ENCODE measurements at places on chromosomes 6 and 20.

DNA sequence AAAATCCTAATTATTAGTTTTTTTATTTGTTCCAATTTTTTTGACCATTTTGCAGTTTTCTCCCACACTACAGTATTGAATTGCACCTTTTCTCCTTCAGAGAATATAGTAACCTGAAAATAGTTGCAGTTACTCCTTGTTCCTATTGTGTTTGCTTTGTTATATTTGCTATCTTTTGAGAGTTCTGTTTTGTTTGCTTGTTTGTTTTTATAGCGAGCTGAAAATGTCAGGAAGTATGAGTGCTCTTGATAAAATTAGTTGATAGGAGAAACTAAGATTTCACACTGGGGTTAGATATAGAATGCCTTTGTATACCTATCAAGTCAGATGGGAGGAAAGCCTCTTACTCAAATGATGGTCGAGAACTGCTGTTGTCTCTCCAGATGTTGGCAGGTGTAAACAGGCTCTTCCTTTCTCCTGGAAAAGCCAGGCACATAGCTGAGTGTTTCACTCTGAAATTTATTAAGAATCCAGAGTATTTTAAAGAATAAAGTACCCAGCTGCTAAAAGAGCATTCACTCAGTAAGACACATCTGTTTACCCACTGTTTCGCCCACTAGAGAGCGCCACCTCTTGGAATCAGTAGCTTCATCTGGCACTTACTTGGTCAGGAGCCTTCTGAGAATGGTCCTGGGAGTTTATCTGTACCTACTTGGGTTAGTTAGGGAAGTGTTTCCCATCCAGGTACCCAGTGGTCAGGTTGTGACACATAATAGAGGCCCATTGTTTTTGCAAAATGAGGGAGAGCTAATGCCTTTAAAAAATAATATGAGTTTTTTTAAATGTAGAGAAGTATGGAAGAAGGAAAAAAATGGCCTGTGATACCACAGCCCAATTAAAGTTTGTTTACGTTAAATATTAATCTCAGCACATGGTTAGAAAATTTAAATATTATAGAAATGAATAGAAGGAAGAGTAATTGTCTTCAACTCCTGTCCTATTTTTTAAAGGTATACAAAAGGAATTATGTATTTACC is 11.2 kb downstream of the NT5DC1 start:
- DNase-seq: peak; percentile 61

DNA sequence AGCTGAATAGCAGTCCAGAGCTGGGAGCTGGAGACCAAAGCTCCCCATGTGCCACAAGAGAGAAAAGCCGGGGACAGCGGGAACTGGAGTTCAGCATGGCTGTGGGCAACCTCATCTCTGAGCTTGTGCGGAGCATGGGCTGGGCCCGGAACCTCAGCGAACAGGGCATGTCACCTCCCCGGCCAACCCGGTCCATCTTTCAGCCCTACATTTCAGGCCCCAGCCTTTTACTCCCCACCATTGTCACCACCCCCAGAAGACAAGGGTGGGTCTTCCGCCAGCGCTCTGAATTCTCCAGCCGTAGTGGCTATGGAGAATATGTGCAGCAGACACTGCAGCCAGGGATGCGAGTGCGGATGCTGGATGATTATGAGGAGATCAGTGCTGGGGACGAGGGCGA is 4.0 kb downstream of the CUL9 start:
- no peak for DNase-seq

DNA sequence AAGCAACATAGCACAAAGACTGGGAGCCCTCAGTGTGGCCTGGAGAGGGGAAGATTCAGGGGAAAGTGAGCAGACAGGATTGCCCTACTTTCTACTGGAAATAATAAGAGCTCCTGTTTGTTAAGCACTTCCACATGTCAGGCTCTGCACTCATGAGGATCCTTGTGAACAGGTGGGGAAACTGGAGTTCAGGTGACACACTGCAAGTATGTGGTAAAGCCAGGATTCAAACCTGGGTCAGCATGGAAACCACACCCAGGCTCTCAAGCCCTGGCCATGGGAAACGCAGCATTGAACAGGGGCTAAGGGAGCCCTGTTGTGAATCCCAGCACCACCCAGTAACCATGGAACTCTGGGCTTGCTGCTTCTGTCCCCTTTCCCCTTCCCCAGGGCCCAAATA is 42.8 kb upstream of the ID1 start:
- DNase-seq: no peak

- DNase-seq: no peak
Observed at GRCh38 chr6:136011475-136011874, 160.0 kb downstream of the PDE7B start.

- DNase-seq: no peak
Observed at GRCh38 chr6:136811272-136811671, 11.1 kb upstream of the PEX7 start.

DNA sequence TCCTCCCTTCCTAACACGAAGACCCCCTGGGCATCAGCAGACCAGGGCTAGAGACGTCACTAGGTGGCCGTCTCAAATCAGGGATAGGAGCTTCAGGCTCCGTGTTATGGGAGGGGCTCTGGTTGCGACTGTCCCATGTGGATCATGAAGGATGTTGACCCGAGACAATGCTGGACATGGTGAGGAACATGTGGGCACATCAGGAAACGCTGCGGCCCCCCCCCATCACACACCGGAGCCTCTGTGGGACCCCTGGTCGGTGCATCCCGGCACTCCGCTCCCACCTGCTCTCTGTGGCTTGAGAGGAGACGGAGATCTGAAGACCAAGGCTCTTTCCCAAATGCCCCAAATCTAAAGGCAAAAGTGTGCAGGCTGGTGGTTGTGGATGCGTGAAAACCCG is 54.2 kb downstream of the DACT2 start:
- no peak for DNase-seq

- DNase-seq: no peak
Observed at GRCh38 chr6:167137081-167137480, 14.2 kb downstream of the CCR6 start.

DNA sequence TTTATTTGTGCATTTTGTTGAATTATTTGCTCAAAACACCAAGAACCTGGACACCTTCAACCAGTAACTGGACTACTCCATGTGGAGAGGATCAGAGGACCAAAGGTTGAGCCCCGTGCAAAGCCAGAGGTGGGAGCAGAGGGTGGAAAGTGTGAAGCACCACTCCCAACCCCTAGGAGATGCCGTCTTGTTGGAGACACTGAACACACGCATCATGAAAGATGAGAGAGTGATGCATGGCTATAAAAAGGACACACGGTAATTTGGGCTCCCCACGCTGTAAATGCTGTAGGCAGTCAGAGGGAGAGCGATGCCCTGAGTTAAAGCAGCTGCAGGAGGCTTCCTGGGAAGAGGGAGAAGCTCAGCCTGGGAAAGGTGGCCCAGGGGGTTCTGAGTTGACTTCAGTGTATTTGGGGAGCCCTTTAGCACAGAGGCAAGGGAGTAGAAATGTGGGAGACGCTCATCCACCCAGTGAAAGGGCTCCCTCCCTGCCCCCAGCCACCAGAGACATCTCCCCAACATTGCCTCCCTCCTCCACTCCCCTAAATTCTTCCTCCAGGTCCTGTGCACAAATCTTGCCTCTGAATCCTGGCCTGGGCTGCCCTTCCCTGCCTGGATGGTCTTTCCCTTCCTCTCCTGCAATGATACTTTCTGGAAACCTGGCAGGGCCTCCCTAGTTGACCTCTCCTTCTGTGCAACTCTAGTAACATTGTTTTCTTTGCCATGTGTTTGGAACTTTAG is 55.8 kb upstream of the IYD start:
- no peak for DNase-seq

- no peak for DNase-seq
Observed at GRCh38 chr20:46592580-46593362, 42.3 kb upstream of the OCSTAMP start.

DNA sequence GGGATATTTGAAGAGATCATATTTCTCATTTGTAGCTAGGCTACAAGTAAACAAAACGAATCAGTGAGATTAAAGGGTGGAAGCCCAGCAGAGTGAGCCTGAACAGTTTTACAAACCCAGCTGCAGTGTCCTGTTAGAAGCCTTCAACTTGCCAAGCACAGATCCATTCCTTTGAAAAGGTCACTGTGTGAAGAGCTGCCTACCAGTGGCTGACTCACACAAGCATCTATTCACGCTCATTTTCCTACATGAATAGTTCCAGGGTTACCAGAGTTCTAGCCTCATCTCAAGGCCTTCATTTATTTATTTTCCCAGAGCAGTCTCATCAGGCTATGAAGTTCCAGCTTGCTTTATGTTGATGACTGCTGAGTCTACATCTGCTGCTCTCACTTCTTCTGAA is 25.7 kb upstream of the MLIP start:
- DNase-seq: no peak

DNA sequence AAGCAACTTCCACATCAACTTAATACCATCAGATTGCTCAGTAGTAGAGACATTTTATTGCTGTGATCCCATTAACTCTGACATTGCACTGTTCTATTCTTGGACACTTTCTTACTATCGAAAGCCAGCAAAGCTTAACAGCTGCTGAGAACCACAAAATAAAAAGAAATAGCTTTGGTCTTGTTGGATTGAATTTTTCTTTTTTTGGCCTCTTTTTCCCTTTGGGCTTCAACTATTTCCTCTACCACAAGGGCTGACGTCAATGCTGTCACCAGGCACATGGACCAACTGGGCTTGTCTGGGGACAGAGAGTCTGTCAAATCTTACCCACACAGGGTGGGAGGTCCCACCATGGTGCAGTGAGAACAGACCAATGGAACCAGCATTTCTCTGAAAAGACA is 63.4 kb upstream of the ENPP5 start:
- DNase-seq: no peak

DNA sequence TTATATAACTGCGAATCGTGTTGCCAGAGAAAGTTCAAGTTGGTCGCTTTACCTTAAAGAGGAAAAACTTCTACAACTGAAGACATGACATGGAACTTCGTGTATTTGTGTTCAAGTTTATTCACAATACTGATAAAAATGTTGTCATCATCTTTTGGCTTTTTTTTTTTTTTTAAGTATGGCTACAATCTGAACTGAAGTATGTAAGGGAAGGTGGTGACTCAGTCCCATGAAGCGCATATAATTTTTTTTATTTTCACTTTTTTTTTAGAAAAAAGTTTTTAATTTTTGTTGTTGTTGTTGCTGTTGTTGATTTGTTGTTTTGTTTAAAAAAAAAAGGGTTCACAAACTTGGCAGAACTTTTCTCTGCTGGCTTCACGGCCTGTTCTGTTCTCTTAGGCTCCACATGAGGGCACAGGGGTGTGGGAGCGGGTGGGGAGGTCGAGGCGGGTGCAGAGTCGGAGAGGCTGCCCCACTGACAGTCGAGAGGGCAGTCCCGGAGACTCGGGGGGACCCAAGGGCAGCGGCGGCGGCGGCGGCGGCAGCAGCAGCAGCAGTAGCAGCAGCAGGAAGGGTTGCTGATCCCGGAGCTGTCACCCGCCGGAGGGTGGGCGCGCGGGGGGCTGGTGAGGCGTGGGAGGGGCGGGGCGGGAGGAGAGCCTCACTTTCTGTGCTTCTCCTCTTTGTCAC is 17.0 kb downstream of the TFAP2A start:
- no peak for DNase-seq

- no peak for DNase-seq
Observed at GRCh38 chr6:150994026-150994425, 128.5 kb downstream of the MTHFD1L start.

DNA sequence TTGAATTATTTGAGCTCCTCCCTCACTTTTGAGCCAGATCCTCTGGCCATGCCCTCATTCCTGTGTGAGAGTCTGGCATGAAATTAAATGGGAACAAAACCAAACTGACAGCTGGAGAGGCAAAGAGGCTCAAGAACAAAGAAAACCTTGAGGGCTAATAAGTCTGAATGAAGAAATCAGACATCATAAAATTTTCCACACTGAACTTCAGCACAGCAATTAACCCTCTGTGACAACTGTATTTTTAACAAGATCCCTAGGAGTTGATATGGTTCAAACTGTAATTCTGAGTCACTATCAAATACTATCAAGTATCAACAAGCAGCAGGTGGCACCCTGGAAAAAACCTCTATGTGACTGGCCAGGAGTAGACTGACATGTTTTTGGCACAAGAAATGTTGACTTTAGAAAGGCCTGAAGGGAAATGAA is 109.4 kb upstream of the EMILIN3 start:
- no peak for DNase-seq

DNA sequence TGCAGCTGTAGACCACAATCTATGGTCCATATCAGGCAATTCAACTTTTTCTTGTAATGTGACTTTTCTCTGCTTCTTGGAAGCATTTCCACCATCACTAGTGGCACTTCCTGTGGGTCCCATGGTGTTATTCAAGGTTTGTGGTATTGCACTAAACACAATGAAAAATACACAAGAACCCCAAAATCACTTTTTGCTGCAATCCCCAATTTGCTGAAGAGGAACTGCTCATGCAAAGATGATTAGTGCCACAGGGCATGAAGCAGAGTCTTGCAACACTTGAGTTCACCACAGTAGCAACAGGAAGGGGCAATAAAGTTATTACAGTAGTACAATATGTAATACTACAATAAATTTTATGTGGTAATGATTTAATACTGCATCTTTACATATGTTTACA is 16.8 kb upstream of the TAAR1 start:
- no peak for DNase-seq

DNA sequence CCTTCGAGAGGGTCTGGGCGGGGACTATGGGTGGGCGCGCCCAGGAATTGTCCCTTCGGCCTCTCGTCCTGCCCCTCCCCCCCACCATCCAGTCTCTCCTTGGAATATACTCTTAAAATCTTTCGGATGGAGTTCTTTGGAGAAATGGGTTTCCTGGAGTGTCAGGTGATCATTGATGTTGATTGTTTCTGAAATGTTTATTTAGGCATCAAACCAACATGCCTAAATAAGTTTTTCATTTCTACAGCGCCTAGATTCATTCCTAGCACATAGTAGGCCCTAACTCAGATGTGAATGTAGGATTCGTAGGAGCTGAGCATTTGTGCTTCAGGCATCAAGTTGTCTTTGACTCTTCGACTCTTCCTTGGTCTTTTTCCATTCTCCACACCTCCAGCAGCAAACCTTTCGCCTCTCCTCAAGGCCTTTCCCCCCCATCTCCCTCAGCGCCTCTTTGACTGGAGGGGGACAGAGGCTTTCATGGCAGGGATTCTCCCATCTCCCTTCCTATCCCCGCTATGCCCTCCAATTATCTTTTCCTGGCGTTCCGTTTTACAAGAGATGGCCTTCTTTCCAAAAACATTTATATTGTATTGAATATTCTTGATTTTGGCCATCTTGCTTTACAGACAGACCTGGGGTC is 610 bp downstream of the CASP8AP2 start:
- no peak for DNase-seq

GRCh38 chr20:13119583-13119982 is 101.5 kb upstream of the ISM1 start:
- peak; percentile 43 for DNase-seq

- DNase-seq: peak; percentile 87
Observed at GRCh38 chr6:159979136-159979874, 10.4 kb downstream of the IGF2R start.
